ENCODE measurements at places on chromosomes 2 and 18.
A peak's percentile ranks its signal among the peaks of the same experiment; 100 is the strongest.

DNA sequence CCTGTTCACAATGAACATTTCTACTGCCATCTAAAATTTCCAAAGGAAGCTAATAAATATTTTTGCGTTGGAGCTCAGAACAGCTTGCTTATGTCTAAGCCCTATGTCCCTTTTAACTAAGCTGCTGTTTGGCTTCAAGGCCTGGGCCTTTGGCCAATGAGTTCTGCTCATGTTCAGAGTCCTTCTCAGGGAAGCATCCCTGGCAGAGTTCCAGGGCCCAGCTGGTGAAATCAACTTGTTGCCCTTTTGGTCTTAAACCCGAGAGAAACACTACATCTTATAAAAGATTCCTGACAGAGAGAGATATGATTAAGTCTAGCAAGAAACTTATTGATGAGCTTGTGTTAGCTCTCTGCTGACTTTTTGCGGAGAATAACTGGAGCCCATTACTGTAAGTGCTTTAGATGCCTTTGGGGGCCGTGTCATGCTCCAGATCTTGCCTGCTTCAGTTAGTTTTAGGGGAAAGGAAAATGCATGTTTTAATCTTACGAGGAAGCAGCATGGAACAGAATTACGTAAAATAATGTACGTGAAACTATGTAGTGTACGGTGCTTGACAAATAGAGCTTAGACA, 102.5 kb upstream of the NOSTRIN start:
- peak; percentile 22 for DNase-seq

GRCh38 chr18:45712061-45712460, 11.9 kb upstream of the SLC14A1 start:
- no peak for DNase-seq

GRCh38 chr2:123513351-123513750, 511.7 kb upstream of the CNTNAP5 start:
- DNase-seq: no peak

- DNase-seq: no peak
Observed at GRCh38 chr18:50507120-50507590, 52.7 kb upstream of the MAPK4 start.

DNA sequence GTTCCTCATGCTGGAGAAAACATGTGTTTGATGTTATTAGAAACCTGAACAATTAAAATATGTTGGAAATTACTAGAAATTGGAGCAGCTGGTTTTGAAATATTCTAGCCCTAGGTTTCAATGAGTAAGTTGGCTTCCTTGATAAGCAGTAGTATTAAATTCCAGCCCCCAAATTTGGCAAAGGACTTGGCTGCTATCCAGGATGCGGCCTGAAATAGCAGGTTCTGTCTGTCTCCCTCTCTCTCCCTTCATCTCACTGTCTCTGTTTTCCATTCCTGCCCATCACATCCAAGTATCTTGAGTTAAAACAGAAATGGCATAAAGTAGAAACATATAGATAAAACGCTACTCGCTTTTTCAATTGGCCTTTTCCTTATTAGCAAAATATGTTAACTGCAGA, 20.9 kb upstream of the GPR45 start:
- DNase-seq: no peak

DNA sequence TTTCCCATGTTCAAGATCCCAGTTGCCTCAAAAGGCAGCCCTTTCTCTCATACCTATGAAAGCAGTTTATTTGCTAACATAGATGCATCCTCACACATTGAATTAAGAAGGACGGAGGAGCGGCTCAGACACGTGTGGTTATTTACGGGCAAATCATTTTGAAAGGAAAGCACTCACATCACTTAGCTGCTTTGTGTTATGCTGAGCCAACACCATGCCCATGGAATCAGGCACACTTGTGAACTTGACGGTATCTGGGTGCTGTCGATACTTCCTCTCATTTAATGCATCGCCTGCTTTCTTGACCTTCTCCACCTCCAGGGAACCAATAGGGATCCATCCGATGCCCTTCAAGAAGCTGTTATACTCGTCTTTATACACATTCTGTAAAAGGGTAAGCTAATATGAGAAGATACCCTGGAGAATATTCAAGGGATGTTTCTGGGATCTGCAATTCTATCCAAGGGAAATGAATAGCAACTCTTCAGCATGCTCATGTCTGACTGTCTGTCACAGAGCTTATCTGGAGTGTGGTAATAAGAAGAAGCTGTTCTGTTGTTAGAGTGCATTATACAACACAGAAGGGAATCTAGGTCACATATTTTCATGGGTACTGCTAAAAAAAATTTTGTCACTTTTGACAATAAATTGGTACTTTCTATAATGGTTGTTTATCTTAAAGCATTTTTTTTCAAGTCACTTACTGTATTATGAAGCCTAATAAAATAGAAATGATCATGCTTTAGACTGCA, 63.3 kb downstream of the NEB start:
- no peak for DNase-seq

GRCh38 chr2:229270551-229271410, at the start of gene PID1:
Gene PID1 (minus strand): TSS chr2:229271287. CDS start chr2:229271043, 244 bp downstream.
- no peak for DNase-seq

DNA sequence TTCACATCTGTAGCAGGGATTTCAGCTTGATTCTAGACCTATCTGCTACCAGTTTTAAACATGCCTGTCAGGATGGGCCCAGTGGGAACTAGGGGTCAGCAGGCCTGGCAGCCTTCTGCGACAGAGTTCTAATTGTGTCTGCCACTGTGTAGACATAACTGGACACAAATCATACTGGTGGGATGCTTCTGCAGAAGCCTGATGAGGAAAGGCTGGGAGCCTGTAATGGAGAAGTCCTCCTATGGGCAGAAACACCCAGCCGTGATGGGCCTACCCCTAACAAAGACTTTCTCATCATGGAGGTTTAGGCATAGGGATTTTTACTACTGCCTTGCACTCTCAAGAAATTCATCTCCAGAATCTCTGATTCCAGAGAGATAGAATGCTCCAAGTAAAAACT, 166.9 kb downstream of the PDE11A start:
- no peak for DNase-seq

GRCh38 chr2:61354543-61355197, 116.2 kb downstream of the USP34 start:
- DNase-seq: no peak

DNA sequence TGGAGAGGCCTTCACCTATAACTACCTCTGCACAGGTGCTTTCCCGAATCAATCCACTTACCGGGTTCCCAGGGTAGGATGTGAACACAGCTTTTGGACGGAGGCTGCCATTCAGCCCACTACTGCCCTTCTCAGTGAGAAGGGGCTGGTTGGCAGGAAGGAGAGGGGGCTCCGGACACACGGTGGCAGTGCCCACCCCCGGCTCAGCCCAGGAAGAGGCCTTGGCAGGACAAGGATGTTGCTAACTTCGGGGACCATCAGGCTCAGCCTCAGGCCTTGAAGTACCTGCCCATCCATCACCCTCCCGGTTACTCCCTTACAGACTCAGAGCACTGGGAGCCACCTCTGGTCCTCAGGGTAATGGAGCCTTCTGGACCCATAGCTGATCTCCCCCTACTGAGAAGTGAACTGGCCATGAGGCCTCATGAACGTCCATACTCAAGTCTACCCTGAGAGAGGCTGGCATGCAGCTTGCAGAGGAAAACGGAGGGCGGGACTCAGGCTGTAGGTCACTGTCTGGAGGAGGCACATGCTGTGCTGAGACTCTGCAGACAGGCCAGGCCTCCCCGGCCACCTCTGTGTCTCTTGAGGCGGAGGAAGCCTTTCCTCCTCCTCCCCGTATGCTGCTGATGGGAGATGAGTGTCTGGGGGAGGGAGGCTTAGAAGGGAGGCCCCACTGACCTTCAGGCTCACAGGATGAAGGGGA, 191.0 kb downstream of the TWIST2 start:
- no peak for DNase-seq

- peak; percentile 61 for DNase-seq
Observed at GRCh38 chr2:19235308-19235707, 123.1 kb downstream of the OSR1 start.

GRCh38 chr18:34801774-34802173, 91.7 kb downstream of the DTNA start:
- DNase-seq: peak; percentile 25

DNA sequence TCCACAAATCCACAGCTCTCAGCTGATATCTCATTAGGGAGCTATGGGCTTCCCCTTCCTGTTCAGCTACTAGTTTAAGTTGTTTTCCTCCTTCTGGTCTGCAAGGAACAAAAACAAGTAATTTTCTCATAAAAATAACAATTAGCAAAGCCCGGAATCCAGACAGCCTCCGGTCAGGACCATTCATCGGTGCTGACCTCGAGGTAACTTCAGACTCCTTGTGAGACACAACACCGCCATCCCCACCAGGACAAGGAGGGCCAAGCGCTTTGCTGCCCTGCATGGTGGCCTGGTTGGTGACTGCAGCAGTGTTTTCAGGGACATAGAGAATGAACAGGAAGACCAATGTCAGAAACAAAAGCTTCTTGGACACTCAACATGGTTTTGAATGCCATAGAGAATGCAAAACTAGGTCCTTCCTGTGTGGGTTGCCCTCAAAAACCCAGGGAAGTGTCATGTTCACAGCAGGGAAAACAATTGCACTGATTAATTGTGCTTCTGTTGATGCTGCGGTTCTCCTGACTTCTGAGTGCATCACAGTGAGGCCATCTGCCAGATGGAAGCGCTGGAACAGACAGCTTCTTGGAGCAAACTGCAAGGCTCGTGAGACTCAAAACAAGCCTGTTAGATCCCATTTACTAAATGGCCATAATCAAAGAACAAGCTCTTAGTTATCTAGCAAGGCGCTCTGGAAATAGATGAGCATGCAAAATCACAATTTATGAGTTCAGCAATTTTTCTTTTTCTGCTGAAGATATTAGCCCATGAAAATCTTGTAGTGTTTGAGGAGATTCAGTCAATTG, 77.1 kb downstream of the HS1BP3 start:
- no peak for DNase-seq

- no peak for DNase-seq
Observed at GRCh38 chr2:43238176-43238575, 11.8 kb upstream of the ZFP36L2 start.

DNA sequence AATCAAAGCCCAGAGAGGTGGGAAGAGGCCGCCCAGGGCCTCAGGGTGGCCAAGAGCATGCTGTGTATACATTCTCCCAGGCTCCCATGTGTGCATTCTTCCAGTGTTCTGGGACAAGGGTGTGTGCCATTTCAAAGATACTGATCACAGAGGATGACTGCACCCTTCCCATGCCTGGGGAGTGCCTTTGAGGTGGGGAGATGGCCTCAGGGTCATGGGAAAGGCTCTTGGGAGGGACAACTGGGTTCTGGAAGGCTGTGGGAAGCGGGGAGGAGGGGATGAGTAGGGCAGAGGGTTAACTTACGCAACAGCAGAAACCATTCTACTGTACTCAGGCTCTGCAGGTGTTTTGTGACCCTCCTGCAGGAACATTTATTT, 40.9 kb downstream of the KLHL29 start:
- no peak for DNase-seq

- DNase-seq: no peak
Observed at GRCh38 chr2:95346231-95346737, 49.1 kb downstream of the KCNIP3 start.

GRCh38 chr2:24971286-24971535, 544 bp downstream of the DNAJC27 start:
- no peak for DNase-seq

- no peak for DNase-seq
Observed at GRCh38 chr2:19361325-19361990, 3.0 kb upstream of the OSR1 start.

GRCh38 chr2:127097471-127097765, 9.5 kb downstream of the BIN1 start:
- DNase-seq: no peak

- no peak for DNase-seq
Observed at GRCh38 chr18:8121942-8122480, 487.2 kb upstream of the RAB12 start.

DNA sequence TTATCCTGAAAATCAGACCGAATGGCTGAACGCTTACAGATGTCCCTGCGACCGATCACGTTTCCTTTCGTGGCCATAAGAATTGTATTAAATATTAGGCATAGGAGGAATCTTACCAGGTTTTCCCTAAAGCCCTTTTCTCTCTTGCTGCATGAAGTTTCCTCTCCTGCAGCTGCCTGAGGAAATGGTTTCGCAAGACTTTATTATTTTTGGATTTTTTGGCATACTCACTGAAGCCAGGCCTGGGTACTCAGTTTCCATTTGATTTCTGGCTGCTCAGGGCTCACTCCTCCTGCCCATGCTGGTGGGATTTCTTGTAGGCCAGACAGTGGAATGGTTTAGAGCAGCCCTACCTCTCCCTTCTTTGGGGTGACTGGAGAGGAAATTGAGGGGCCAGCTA, 114.0 kb downstream of the KLHL29 start:
- no peak for DNase-seq

- no peak for DNase-seq
Observed at GRCh38 chr2:75063906-75064305, 105.5 kb downstream of the POLE4 start.

DNA sequence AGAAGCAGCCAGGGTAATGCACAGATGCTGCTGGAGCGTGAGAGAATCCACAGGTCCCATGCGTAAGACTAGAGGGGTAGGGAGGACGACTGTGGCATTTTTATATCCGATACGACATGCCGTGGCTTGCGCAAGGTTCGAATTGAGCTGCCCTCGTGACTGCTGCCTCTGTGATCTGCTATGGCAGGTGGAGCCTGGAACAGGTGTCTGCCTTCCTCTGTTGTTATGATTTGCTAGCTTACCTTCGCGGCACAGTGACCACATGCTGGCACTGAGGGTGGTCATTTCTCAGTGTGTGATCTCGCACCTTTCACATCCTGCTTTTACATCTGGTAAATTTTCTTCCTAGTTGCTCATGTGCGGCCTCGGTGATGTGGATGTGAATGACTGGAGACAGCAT, 240.2 kb downstream of the ALPK2 start:
- no peak for DNase-seq

DNA sequence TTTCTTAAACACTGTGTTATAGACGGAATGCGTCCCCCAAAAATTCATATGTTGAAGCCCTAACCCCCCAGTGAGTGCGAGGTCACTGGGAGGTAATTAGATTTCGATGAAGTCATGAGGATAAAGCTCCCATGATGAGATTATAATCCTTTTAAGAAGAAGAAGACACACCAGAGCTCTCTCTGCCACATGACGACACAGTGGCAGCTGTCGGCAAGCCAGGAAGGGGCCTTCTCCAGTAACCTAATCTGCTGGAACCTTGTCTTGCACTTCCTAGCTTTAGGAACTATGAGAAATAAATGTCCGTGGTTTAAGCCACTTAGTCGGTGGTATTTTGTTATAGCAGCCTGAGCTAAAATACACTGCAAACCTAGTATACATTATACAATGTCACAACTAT, 12.3 kb downstream of the TMEM237 start:
- DNase-seq: no peak

GRCh38 chr2:179255129-179255528, 9.5 kb downstream of the SESTD1 start:
- DNase-seq: no peak

DNA sequence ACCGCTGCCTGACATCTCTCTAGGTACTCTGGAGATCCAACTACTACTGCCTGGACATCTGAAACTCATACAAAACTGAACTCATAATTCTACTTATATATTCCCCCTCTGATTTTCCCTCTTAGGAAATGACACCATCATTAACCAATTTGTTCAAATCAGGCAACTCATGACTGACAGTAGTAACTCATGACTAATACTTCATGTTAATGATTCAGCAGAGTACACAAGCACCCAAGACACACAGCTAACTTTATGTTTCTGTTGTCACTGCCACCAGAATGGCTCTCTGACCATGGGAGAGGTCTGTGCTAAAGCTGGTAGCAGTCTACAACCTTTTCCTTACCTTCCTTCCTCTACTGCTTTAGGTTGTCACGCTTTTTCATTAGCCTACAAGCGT, 91.1 kb downstream of the ITSN2 start:
- DNase-seq: no peak

GRCh38 chr2:144330951-144331673, 188.8 kb downstream of the ZEB2 start:
- no peak for DNase-seq

- DNase-seq: no peak
Observed at GRCh38 chr18:21362831-21363230, 120.8 kb downstream of the GREB1L start.
